ENCODE measurements at places on chromosomes 5 and 9.

- DNase-seq = no peak
These were observed 62.5 kb upstream of the SPOCK1 start for GRCh38 chr5:137561608-137562007.

- DNase-seq = no peak
These were observed 14.5 kb downstream of the SH3GLB2 start for GRCh38 chr9:129013674-129014073.

DNA sequence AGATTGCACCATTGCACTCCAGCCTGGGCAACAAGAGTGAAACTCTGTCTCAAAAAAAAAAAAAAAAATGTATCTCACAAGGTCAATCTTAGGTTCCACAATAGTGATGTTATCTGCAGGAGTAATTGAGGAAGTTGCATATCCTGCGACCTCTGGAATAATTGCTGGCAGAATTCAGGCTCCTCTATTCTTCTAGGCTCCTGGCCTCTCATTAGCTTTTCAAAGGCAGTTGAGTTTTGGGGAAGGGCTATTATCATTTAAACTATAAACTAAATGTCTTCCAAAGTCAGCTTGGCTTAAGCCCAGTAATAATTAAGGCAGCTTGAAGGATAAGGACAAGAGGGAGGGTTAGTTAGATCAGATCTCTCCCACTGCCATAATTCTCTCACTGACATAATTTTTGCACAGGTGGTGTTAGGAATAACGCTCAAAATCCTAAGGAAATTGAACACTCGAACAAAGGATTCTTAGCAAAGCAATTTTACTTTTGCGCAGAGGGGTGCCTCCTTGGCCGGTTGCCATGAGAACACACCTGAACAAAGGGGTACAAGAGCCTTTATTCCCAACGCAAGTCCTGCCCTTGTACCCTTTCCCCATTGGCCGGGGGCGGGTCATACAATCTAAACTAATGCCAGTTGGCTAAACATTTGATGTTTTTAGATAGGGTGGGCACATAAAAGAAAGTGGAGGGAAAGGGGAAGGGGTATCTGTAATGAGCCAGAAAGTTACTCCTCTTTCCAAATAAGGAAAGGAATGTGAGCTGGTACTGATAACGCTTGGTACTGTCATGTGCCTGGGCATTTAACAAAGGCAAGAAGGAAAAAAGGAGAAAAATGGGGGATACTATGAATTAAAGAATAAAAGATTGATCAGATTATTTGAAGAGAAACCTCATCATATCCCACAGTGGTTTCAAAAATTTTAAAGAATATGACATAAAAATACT is 106.4 kb upstream of the CCNG1 start:
- no peak for DNase-seq

DNA sequence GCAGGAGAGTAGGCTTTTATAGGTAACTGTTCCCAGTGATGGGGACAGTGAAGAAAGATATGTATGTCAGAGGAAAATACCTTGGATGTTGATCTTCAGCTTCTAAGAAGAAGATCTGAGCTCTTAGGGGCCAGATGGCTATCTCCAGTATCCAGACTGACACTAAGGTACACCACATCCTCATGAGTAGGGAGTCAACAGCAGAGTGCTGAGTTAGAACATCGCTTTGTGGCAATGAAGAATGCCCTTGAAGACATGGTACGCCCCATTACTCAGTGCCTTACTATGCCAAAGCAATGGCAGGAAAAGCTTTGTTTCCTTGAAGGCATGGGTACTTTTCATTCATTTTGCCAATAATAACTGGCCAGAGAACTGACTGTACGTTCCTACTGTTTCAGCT is 263.7 kb downstream of the CEMIP2 start:
- DNase-seq = no peak

- peak; percentile 69 for DNase-seq
These were observed 8.1 kb downstream of the ARPC5L start for GRCh38 chr9:124869986-124870560.

DNA sequence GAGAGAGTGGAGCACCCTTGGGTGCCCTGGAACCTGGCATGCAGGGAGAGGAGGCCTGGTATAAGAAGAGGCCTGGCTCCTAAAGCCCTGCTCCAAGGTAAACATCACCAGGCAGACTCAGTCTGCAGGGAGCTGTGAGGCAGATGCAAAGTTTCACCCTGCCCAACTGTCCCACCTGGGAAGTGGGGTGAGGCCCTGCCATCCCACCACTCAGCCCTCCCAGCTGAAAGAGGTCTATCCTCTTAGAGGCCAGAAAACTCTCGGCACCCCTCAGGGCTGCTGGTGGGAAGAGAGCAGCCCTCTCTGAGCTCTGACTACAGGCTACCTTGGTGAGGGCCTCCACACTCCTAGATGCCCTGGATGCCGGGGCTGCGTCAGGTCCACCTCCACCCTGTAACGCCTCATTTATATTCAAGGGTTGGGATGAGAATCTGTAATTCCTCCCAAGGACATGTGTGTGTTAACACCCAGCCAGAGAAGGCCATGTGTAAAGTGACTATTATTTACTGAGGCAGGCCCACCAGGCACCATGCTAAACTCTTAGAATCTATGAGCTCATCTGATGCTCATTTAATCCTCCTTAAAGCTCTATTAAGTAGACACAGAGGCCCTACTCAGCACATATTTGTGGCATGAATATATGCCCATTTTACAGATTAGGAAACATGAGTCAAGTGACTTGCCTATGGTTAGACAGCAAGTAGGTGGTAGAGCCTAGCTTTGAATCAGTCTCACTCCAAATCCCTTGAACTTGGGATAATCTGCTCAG is 205.9 kb downstream of the FSTL4 start:
- DNase-seq = no peak

- DNase-seq = peak; percentile 43
These were observed 18.8 kb downstream of the SMIM32 start for GRCh38 chr5:136174021-136174659.

DNA sequence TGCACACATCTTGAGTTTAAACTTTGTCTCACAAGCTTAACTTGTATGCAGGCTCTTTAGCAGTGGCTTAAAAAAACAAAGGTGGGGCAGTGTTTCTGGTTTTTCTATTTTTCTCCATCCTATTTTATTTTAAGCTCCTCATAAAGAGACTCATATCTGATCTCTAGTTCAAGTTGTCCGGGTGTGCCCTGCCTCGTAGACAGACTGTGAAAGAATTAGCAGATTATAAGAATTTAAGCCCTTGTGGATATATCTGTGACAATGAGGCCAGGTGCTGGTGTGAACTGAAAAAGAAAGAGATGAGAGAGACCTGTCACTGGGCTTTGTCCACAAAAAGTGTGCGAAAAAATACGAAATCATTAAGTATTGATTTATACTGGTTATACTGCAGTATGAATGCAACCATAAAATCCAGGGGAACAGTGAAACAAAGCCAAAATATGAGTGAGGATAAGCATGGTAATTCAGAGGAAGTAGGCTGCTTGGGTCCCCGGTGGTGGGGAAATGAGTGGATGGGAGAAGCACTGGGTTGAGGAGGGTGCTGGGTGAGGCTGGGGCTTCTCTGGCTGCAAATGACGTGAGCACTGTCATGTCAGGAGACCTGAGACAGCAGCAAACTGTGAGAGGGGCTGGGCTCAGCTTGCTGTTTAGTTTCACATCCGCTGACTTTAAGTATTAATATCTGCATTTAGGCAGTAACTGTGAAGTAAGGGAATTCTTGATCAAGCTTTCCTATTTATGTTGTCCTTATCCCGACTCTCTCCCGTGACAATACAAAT is 179.7 kb upstream of the ANKRD55 start:
- DNase-seq = peak; percentile 69

GRCh38 chr5:181239062-181239663 is 4.5 kb downstream of the RACK1 start:
- DNase-seq = no peak

GRCh38 chr9:108836781-108837180 is 19.0 kb downstream of the ACTL7B start:
- DNase-seq = no peak

- no peak for DNase-seq
These were observed 351.3 kb downstream of the NTRK2 start for GRCh38 chr9:85020791-85021190.

DNA sequence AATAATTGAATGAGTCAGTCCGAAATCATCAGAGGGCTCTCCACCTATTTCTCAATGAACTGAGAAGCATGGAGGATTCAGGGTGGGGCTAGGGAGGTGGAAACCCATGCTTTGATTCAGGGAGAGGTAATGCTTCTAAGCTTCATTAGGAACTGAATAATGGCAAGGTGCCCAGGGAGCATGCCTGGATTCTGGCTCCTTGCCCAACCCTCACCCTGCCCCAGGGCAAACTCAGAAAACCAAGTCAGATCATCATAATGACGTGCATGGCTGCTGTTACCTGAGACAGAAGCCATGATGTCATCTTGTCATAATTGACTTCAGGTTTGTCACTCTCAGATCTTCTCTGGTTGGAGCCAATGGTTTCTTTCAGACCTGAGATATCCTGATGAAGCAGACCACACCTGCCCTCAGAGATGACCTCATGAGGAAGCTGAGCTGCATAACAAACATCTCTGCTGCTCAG is 199.6 kb downstream of the SYK start:
- DNase-seq = no peak

DNA sequence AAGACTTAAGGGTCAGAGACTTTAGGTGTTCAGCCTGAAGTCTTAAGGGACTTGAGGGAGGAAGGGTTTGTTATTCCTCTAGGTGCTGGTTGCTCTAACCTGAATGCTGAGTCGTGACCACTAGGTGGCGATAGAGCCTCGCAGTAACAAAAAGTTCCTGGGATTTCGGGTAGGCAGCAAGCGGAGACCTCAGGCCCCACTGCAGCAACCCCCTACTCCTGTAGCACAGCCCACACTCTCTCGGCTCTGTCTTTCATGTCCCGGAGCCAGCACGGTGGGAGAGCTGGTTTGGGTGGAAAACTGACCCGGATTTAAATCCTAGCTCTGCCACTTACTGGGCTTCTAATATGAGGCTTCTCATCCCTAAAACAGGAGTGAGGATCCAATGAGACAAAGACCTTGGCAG is 100.3 kb upstream of the PANK3 start:
- peak; percentile 74 for DNase-seq

DNA sequence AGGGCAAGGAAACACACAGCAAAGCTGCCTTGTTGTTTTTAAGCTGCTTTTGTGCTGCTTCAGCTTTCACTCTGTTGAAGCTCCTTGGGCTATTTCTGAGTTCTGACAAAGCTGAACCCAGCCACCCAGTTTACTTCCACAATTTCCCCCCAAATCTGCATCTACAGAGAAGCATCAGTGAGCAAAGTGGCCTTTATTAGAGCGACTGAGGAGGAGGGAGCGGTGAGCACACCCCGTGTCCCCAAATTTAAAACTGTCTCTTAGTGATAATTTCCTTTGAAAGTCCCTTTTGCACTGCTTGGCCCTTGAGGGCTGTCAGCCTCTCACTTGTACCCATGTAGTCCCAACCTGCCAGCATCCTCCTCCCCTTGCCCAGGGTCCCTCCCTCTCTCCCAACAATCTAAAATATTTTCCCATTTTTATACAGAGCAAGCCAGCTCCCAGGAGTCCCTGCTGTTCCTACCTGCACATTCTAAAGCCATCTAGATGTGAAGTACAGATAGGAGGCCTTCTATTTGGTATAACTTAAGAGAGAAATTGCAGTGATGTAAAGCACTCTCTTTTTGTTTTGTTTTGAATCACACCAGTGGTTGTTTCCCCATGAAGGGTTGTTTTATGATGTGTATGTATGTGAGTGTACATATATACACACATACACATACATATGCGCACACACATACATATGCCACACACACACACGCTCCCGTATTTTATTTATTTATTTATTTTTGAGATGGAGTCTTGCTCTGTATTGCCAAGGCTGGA is 313.5 kb downstream of the TLE4 start:
- no peak for DNase-seq

DNA sequence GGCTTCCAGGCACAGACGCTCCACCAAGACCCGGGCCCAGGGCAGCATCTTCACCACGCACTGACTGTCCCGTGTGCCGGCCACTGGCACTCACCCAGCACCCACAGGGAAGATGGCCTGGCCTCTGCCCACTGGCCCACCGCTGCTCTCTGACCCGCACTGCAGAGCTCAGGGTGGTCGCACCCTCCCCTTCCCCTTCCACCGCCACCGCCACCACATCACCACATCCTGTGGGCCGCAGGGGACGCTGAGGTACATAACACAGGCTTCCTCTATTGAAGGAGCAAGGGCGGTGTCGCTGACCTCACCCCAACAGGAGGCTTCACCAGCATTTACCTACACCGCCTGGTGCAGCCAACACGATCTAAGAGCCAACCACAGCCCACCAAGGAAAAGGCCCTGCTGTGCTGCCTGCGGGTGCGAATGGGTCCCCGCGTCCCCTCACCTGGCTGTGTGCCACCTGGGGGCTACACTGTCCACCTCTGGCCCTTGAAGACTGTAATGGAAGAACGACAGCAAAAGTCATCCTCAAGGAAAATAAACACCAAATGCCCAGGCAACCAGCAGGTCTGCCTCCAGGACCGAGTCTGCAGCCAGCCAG is 101.8 kb downstream of the CAMSAP1 start:
- no peak for DNase-seq

DNA sequence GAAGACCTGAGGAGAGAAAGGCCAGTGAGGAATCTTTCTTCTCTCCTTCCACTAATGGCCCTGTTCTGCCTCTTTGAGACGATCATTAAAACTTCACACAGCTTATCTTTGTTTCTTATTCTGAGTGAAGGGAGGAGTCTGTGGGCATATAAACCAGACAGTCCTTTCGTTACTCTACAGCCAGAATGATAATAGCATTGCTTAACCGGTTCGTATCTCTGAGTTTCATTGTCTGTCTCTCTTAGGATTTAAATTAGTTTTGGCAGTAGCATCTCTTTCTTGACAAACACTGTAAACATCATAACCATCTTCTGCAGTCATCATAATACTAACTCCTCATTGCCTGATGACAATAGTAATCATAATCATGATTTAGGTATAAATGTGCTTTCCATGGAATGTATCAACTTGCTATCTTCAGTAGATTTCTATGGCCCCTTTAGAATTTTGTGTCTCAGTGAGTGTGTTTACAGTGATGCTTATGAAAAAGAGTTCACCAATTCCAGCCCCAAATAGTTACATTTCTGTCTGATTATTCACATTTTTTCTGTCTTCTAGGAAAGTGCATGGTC is 618.8 kb upstream of the KLF4 start:
- DNase-seq = no peak

DNA sequence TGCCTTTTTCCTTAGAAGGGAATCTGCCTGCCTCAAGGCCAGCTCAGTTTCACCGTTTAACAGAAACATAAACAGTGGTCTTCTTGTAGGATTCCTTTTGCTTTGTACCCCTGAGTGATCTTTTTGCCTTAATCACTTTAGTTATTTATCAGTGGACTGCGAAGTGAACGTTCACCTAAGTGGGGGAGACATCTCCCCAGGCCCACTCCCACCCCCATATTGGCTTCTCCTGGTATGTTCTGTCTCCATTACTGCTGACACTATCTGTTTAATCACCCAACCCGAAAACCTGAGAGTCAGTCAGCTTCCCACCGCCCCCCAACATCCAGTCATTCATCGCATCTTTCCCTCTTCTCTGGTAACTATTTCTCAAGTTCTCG is 1.4 kb downstream of the SKP2 start:
- DNase-seq = no peak

DNA sequence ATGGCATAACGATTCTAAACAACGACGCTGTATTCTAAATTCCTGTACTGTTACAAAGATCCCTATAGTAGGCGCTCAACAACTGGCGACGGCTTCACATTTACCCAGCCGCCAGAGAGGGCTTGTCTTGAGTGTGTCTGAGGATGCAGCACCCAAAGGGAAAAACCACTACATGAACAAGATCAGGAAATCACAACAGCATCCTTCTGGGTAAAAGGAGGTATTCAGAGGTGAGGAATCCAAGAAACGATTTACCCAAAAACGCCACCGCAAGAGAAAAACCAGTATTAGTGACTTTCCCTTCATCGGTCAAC is 711 bp downstream of the TTC33 start:
- DNase-seq = peak; percentile 76
